ENCODE measurements at places on chromosomes 4 and X.

- no peak for DNase-seq
Observed at GRCh38 chr4:118799231-118799942, 36.5 kb downstream of the SEC24D start.

DNA sequence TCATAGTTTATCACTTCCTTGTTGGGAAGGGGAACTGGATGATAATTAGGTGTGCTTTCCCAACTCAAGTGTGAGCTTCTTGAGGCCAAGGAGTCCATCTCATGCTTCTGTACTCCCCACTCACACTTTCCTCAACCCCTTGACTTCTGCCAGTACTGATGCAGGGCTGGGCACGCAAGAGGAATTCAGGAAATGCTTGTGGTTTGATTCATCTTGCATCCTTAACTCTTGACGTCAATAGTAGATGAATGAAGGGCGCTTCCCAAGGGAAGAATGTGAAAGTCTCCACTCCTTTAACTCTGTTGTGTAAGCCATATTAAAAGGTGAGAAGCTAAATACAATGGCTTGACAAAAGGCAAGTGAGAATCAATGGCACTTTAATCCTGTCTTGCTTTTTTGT, 101.8 kb downstream of the AGTR2 start:
- no peak for DNase-seq

GRCh38 chr4:138217567-138217966, 24.6 kb downstream of the SLC7A11 start:
- DNase-seq = no peak

- DNase-seq = peak; percentile 15
Observed at GRCh38 chr4:163493643-163494359, 689 bp upstream of the TMA16 start.

DNA sequence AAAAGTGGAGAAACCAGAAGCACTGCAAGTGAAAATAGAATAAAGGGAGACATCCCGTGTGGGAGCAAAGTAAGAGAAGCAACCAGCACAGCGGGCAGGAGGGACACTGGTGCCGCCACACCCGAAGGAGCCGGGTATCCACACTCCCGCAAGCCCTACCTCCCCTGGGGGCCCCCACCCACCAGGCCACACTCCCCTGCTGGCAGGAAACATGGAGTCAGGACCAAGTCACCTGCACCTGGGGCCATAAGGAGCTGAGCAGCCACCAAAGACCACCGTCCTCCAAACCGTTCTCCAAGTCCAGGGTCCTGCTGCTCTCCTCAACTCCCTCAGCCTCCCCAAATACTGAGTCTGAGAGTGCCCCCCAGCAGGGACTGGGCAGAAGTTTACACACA, 30.5 kb downstream of the FGFRL1 start:
- no peak for DNase-seq
